Panc1 (cell line): ENCODE measurements at places on chromosomes 12 and 14.

GRCh38 chr14:54192610-54193009, 204.2 kb upstream of the CDKN3 start:
- DNase-seq = no peak

DNA sequence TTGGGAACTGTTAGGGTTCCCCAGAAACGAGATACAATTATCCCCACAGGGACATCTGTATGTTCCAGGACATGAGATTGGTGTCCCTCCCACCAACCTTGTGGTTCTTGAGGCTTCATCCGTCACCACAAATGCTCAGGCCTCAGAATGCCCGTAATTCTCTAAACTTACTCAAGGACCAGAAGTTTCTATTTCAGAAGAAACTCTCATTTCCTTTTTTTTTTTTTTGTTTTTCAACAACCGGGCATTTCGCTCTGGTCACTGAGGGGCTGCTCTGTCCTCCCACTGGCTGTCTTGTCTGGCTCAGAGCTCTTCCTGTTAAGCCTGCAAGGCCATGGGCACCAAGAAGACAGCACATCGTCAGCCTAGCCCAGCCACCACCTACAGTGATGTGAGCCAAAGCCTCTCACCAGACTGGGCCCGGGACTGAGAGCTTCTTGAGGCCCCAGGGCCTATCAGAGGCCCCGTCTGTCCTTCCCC, 36.2 kb downstream of the VDR start:
- DNase-seq = no peak

- DNase-seq = no peak
Observed at GRCh38 chr12:62922539-62922938, 12.4 kb downstream of the PPM1H start.

GRCh38 chr14:65958664-65959562, 527.3 kb upstream of the CCDC196 start:
- DNase-seq = no peak

DNA sequence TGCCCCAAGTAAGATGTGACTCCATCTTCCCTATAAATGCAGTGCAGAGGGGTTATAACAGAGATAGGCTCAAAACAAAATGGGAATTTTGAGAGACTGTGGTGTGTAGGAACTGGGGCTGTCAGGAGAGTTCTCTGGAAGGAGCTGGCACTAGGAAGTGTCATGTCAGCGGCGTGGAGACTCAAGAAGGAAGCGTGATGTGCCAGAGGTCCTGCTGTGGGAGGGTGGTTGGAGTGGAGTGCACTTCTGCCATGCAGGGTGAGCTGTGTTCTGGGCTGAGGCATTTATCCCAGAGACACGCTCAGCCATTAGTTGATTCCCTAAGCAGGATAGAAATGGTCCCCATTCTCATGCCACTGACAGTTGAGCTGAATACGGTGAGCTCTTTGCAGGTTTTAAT, 19.0 kb downstream of the GLT1D1 start:
- no peak for DNase-seq

- no peak for DNase-seq
Observed at GRCh38 chr14:60616461-60616959, 32.8 kb downstream of the SIX1 start.

GRCh38 chr14:98099527-98099926, 1172.5 kb downstream of the BCL11B start:
- DNase-seq = no peak

GRCh38 chr12:16385782-16386646, 38.6 kb downstream of the MGST1 start:
- DNase-seq = peak; percentile 18

- no peak for DNase-seq
Observed at GRCh38 chr12:63294327-63294632, 143.3 kb upstream of the AVPR1A start.

GRCh38 chr12:71665090-71665463, 976 bp downstream of the THAP2 start:
- DNase-seq = no peak

GRCh38 chr14:101475456-101476257, 85.6 kb upstream of the DIO3 start:
- no peak for DNase-seq

- DNase-seq = no peak
Observed at GRCh38 chr14:26293909-26294308, 303.9 kb downstream of the NOVA1 start.

- no peak for DNase-seq
Observed at GRCh38 chr12:31931796-31932715, 27.2 kb upstream of the RESF1 start.

GRCh38 chr14:68667313-68667791, 125.5 kb downstream of the ZFP36L1 start:
- no peak for DNase-seq

GRCh38 chr12:94427501-94428381, 31.9 kb downstream of the CEP83 start:
- no peak for DNase-seq

GRCh38 chr12:58745348-58746125, 174.8 kb downstream of the LRIG3 start:
- no peak for DNase-seq

GRCh38 chr14:55733599-55733998, 153.6 kb downstream of the KTN1 start:
- DNase-seq = no peak

GRCh38 chr12:6056406-6057240, 67.8 kb downstream of the VWF start:
- DNase-seq = no peak

DNA sequence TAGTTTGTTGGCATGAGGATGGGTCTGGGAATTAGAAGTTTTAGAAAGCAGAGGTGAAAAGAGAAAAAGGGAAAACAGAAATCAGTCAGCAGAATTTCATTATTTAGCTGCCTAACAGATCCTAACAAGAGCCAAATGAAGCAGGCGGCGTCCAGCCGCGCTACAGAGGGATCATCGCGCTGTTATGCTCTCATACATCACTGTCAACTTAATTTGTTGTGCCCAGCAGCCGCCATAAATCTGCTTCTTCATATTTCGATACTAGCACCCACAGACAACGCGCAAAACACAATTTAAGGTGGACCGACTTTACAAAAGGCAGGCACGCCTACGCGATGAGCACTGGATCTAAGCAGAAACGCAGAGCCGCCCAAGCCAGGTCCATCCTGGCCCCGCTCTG, 66.7 kb downstream of the SETD3 start:
- DNase-seq = no peak

DNA sequence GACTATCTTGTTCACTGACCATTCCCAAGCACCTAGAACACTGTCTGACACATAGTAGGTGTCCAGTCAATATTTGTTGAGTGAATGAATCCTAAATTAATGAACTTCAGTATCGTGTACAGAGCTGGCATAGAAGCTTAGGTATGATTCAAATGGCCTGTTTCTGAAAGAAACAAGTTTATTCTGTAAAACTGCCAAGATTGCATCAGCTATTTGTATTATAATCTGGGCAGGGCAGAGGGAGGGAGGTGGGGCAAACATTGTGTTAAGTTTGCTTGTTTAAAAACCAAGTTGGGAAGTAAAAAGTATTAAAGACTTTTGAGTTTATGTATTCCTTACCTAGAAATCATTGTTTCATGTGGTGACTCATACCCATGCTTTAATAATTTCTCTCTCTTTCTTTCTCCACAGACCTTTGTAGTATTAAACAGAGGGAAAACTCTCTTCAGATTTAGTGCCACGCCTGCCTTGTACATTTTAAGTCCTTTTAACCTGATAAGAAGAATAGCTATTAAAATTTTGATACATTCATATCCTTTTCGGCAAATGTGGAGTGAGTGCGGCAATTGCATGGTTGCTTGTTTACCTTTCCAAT, 92.8 kb downstream of the SCN8A start:
- DNase-seq = no peak

DNA sequence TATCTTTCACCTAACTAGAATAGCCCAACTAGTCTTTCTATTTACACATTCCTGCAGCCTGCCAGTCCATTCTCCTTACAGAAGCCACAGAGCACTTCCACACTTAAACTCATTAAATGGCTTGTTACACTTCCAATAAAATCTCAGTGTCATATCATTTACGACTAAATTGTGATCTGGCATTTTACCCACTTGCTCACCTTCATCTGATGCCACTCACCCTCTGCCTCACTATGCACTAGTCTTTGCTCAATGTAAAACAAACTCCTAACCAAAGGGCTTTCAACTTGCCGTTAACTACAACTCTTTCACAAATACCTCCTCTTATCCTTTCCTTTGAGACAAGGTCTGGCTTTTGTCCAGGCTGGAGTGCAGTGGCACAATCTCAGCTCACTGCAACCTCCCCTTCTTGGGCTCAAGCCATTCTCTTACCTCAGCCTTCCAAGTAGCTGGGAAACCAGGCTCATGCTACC, 24.1 kb downstream of the YAF2 start:
- DNase-seq = no peak
